ENCODE measurements at places on chromosomes 5 and 9. TPM values are rescaled to one million over a fixed set of nuclear protein-coding genes. Genes with fewer than 3 reads are reported as not detected.

The SYK gene
- total RNA-seq, result 10.0 TPM

The CTXN3 gene
- total RNA-seq, result not detected

The IFNA2 gene
- total RNA-seq, result not detected

GRCh38 chr5:32230356-32231099, 56.4 kb upstream of the GOLPH3 start:
- DNase-seq, result no peak

DNA sequence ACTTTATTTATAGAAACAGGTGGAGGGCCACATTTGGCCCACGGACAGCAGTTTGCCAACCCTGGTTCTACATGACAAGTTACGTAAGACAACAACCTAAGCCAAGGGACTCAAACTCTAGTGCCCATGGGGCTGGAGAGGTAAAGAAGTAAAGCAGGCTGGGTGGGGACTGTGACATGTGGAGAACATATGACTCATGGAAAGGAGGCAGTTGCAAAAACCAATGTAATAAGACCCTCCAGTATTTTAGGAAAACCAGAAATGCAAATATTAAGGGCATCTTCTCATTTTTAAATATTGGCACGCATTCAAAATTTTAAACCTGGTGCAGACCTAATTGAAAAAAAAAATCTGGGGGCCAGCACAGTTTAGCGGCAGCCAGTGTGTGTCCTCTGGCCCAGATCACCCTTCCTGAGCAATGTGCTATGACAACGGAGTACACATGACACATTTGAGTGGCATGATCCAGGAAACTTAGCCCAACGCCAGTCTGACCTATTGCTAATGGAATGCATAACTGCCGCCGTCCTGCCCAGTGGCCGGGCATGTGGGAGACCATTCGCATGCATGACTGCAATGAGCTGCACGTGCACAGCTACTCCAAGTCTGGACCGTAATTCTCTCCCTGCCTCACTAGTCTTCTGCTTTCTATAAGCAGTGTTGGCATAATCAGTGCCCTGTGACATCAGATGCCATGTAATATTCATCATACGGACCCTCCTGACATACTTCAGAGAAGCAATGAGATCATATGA, 97.2 kb downstream of the SH3TC2 start:
- peak; percentile 99 for DNase-seq

All from Daoy (cell line).